ENCODE measurements at places on chromosomes 1 and 21.

DNA sequence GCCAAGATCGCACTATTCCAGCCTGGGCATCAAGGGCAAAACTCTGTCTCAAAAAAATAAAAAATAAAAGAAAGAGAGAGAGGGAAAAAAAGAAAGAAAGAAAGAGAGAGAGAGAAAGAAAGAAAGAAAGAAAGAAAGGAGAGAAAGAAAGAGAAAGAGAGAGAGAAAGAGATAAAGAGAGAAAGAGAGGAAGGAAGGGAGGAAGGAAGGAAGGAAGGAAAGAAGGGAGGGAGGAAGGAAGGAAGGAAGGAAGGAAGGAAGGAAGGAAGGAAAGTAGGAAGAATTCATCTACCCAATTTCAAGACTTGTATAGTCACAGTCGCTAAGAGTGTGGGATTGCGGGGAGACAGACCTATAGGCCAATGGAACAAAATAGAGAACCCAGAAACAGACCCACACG is 290.6 kb downstream of the NPHP4 start:
- DNase-seq = no peak

GRCh38 chr1:59718064-59718988 is 96.4 kb upstream of the HOOK1 start:
- DNase-seq = no peak

DNA sequence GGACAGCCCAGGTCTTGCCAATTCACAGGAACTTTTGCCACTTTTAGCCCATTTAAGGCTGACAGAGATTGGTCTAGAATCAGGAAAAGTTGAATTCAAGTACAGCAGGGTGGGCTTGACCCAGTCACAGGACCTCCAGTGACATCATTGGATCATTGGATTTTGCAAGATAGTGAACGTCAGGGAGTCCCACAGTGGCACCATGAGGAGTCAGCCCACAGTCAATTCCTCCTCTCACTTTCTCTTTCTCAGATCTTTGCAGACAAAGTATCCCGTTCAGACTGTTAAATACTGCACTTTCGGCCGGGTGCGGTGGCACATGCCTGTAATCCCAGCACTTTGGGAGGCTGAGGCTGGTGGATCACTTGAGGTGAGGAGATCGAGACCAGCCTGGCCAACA is 57.9 kb upstream of the TLR5 start:
- DNase-seq = no peak

DNA sequence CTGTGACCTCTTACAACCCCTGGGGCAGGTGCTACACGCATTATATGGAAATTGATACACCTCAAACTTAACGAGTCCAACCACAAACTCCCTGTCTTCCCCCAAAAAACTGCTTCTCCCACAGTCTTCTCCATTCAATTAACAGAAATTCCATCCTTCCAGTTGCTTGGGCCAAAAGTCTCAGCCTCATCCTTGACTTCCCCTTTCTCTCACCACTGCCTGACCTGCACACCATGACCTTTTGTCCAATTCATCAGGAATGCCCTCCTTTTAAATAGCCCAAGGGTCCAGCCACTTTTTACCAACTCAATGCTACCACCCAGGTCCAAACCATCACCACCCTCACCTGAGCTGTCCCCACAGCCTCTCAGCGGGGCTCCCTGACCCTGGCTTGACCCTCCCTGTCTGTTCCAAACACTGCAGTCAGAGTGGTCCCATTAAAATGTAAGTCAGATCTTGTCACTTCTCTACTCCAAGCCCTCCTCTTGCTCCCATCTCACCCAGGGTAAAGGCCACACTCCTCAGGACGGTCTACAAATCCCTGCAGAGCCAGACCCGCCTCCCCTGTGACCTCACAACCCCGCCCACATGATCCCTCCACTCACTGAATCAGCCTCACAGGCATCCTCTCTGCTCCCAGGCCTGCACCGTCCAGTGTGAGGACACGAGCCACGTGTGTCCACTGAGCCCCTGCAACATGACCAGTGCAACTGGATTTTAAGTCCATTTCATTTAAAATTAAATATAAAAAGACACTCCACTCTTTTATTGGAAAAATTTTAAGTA is 18.5 kb downstream of the KCNN3 start:
- DNase-seq = no peak

DNA sequence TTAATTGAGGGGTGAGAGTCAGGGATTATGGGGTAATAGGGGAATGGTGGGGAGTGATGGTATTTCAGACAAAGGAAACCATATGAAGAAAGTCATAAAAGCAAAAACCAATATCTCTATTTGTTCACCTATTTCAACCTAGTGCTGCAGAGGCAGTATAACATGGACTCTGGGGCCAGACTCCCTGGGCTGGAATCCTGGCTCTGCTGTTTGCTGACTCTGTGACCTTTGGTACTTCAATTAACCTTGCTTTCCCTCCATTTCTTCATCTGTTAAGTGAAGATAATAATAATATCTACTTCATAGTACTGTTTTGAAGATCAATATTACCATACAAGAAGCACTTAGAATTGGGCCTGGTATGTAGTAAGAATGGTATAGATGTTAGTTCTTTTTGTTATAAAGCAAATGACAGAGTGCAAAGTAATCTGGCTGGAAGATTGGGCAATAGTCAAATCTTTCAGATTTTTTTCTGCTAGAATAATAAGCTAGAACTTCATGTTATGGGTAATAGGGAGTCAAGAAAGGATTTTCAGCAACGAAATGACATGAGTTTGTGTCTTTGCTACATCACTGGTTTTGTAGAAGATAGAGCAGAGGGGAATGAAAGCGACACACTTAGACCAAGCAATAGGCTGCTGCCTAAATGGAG is 9.0 kb downstream of the EPHX4 start:
- no peak for DNase-seq

DNA sequence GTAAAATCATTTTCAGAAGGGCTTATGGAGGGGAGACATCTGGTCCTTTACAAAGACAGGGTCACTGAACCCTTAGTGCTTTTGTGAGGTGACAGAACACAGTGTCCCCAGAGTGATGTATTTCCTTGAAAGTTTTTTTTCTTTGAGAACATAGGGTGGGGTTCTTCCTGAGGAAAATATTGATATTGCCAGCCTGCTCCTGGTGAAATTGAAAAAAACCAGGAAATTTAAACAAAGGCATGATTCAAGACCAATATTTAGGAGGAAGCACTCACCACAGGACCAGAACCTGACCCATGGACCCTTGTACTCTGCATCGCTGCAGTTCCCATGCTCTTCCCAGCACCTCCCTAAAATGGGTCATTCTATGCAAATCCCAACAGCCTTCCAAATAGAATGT is 63.7 kb downstream of the ST6GALNAC3 start:
- DNase-seq = no peak

GRCh38 chr1:218828125-218828650 is 345.5 kb upstream of the LYPLAL1 start:
- DNase-seq = no peak

- DNase-seq = no peak
Measured at GRCh38 chr1:205266611-205267305, 39.0 kb downstream of the TMCC2 start.

Measured in nucleus accumbens (tissue), 56 donors.